HCEC 1CT (cell line): ENCODE measurements at places on chromosomes 16 and 17.

DNA sequence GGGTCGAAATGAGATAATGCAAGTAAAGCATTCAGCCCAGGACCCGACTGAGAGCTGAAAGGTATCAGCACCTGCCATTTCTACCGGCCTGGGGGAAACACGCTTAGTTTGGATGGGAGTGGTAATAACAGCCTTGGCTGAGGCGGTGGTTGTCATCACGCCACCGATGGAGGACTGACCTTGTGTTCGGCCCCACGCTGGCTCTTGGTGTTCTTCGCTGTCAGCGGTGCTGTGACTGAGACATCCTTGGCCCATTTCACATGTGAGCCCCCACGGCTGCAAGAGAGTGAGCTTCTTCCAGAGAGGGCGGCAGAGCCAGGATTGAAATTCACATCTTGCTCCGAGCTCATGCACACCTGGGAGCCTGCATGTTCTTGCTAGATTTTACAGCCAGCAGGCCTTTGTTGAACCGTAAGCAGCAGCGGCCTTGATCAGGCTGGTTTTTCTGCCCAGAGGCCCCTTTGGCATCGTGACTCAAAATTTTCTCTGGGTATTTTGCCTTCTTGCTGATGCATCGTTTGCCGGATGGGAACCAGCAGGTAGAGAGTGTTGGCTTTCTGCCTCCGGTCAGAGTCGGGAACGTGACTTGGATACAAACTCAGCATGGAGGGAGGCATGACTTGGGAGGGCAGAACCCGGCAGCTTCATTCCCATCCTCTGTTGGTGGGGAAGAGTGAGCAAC, 341.5 kb downstream of the SNX29 start:
- DNase-seq: no peak

GRCh38 chr16:30087181-30087898, 4.4 kb downstream of the TBX6 start:
- no peak for DNase-seq

- DNase-seq: no peak
Measured at GRCh38 chr17:63483038-63483437, 6.2 kb downstream of the ACE start.

DNA sequence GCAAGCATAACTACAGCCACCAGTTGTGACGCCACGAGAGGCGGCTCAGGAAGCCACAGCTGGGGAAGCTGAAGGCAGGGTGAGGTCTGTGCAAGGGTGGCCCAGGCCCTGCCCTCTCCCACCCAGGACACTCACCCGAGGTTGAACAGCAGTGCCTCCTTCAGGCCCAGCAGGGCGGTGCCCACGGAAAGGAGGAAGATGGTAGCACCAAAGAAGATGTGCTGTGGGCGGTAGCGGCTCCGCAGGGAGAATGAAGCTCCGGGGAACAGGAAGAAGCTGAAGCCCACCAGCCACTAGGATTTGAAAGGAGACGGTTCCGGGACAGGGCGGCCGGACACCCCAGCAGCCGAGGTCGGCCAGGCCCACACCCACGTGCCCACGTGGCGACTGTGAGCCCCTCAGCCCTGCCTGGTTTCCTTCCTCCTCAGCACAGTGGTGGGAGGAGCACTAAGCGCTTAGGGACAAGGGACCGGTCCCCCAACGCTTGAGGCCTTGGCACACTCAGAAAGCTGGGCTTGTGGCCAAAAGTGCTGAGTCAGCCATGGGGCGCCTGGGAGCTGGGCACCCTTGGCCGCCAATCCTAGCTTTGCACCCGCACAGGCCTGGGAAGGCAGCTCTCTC, 11.0 kb downstream of the CYB561 start:
- no peak for DNase-seq

DNA sequence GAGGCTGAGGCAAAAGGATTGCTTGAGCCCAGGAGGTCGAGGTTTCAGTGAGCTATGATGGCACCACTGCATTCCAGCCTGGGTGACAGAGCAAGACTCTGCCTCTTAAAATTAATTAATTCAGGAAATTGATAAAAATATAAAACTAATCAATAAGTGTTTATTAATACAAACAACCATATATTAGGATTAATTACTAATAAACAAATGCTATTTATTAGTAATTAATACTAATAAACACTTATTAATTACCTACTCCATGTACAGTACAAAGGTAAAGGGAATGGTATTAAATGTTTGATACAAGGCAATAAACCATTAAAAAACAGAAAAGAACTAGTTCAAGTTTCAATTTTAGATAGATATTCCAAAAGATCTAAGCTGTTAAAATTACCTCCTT, 119.2 kb upstream of the C17orf78 start:
- no peak for DNase-seq

DNA sequence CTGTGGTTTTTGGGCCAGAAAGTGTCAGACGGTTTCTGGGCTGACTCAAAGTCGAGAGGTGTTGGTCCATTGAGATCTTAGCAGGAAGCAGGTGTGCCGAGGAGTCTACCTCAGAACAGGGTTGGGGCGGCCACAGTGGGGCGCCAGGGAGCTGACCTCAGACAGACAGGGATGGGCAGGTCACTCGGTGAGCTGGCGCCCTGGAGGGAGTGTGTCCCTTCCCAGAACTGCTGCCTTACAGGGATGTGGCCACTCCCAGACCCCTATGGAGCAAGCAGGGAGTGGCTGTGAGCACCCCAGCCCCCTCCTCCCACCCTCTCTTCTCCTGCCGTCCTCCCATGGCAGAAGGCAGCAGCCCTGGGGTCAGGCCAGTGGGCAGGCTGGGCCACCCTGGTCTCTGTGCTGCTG, 14.0 kb upstream of the DPEP1 start:
- peak; percentile 24 for DNase-seq

DNA sequence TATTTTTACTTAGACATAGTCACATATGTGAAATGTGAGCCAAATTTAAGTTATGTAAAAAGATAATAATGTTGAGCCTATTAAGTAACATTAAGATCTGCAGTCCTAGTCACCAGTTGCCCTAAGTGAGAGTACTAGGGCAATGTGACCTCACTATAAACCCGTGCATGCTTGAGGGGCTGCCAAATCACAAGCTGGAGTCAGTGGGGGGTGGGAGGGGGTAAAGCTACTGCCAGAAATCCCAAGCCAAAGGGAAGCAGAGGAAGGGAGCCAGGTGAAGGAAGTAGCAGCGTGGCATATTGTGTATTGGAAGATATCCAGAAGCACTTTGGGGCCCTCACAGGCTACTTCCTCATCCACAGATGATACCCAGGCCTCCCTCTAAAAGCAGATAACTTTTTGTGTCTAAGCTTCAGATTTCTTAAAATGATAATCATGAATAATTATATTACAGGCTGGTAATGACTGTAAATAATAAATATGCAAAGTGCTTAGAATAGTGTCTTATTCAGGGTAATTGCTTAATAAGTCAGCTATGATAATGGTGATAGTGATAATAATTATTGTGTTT, 134.1 kb downstream of the CA10 start:
- no peak for DNase-seq

DNA sequence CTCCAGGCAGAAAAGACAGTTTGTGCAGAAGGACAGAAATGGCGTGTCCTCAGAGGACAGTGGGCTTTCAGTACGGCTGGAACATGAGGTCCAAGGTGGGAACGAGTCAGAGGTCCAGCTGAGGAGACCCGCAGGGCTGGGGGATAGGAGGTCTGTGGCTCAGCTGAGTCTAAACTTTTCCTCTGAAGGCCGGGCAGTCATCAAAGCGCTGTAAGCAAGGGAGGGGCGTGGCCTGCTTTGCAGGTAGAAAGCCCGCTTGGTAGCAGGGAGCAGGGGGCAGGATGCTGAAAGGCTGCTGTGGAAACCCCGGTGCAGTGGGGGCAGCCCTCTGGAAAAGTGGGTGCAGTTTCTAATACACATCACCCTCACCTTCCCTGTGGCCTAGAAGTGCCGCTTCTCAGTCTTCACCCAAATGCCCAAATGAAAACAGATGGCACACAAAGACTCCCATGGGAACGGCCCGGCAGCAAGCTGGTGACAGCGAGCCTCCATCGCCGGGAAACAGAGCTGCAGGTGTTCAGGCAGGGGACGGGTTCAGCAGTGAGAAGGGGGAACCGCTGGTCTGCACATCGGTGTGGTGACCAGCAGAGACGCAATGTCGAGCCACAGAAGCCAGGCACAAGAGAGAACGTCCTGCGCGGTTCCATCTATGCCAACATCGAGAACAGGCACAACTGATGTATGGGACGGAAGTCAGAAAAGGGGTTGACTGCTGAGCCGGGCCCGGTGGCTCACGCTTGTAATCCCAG, 12.2 kb upstream of the OSGIN1 start:
- no peak for DNase-seq

GRCh38 chr17:60095381-60095780, 16.7 kb upstream of the HEATR6 start:
- no peak for DNase-seq

GRCh38 chr16:67158637-67159600, 790 bp downstream of the TRADD start:
- DNase-seq: no peak

GRCh38 chr17:21210411-21211076, 3.4 kb downstream of the TMEM11 start:
- no peak for DNase-seq

- no peak for DNase-seq
Measured at GRCh38 chr16:83328936-83329335, 478.8 kb upstream of the HSBP1 start.
